Activated CD4-positive, alpha-beta T cell treated with anti-CD3 and anti-CD28 coated beads for 24 hours (primary cell): ENCODE measurements at places on chromosomes 6 and 20.

- no peak for DNase-seq
These were observed at the start of gene TTBK1 for GRCh38 chr6:43242908-43243663. TSS of gene TTBK1 (plus strand) at chr6:43243481. CDS start at chr6:43246661, 3,180 bp downstream.

DNA sequence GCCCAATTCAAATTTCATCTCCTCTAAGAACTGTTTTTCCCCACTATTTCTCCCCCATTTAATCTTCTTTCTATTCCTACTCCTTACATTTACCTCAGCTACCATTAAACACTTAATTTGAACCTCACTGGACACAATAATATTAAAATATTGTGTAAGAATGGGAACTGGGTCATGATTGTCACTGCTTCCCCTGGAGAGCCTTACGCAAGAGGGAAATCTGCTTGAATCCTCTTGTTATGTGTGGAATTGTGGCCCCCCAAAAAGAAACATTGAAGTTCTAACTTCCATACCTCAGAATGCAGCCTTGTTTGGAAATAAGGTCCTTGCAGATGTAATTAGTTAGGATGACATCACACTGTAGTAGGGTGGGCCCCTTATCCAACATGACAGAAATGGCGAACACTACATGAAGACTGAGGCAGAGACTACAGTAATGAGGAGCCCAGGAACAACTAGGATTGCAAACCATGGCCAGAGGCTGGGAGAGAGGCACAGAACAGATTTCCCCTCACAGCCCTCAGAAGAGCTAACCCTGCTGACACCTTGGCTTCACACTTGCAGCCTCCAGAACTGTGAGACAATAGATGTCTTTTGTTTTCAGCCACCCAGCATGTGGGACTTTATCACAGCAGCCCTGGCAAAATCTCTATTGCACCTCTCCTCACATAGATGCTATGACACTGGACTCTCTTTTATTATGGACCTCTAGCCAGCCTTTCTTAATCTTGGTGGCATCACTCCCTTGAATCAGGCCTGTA, 29.9 kb downstream of the HIVEP2 start:
- DNase-seq = no peak

- no peak for DNase-seq
These were observed 46.0 kb upstream of the FBXO30 start for GRCh38 chr6:145860562-145860961.

DNA sequence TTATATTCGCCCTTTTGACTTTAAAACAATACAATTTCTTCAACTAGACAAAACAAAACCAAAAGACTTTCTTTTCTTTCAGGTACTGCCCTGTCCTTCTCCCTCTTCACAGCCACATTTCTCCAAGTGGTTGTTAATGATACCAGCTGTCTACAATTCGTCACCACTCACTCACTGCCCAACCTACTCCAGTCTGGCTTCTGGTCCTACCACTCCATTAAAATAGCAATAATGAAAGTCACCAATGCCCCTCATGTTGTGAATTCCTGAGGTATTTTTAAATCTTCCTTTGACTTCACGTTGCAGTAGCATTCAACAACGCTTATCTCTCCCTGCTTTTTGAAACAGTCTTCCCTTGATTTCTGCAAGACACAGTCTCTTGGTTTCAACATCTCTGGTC, 11.6 kb upstream of the MAN1A1 start:
- no peak for DNase-seq

- DNase-seq = no peak
These were observed 56.9 kb downstream of the SYNJ2 start for GRCh38 chr6:158038291-158039177.

DNA sequence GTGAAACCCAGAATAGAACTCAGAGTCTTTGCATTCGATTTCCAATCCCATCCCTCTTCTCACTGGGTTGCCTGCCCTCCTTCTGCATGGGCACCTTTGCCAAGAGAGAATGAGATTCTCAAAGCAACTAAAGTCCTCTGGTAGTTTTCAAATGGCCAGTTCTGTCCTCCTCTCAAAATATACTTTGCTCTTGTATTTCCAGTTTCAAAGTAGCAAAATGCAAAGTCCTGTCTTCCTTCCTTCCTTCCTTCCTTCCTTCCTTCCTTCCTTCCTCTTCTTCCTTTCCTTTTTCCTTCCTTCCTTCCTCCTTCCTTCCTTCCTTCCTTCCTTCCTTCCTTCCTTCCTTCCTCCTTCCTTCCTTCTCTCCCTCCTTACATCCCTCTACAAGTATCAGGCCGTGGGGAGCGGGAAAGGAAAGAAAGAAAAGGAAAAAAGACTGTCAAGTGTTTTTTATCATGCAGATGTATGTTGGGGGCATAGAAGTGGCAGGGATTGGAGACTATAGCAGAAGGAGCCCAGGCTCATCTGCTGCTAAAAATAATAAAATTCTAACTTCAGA, 265.2 kb downstream of the CD83 start:
- no peak for DNase-seq

DNA sequence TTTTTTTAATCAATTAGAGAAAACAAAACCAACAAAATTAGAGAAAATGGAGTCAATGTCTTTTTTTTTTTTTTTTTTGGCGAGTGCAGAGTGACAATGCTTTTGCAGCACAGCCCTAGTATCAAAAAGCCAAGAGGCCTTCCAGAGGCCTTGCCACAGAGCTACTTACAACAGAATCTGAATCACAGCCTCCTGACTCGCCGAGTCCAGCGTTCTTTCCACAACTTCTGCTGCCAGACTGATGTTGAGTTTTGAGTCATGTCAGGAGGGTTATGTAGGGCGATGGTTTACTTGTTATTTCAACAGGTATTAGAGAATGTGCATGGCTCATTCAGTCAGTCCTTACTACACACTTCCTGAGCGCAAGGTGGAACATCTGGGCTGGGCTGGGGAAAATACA, 88.6 kb downstream of the FNDC1 start:
- DNase-seq = no peak

GRCh38 chr20:60952861-60953260, 299.2 kb upstream of the CDH4 start:
- no peak for DNase-seq
